ENCODE measurements at places on chromosomes 4 and X. TPM values are rescaled to one million over a fixed set of nuclear protein-coding genes. Genes with fewer than 3 reads are reported as not detected.

DNA sequence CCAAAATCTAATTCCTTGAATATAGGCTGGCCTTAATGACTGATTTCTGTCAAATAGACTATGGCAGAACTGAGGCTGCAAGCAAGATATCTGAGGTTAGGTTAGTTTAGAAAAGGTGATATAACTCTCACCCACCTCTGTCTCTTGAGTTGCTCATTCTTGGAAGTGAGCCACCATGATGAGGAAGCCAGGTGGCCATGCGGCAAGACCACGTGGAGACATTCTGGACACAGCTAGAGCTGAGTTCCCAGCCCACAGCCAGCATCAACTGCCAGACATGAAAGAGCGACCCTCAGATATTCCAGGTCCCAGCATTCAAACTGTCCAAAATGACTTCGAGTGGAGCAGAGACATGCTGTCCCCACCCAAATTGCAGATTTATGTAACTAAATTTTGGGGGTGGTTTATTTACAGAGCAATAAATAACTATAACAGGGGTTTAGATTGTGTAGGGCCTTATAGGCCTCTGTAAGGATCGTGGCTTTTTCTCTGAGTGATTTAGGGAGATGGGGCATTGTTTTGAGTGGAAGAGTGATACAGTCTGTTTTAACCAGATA is 33.7 kb downstream of the USP53 start:
- peak; percentile 41 for ATAC-seq
- peaks cover 6% of the 10 kb centered on the region for H3K36me3 ChIP-seq
- H3K4me1 ChIP-seq: no peaks in the 10 kb centered on the region
- H3K27ac ChIP-seq: no peak overlapping the region

DNA sequence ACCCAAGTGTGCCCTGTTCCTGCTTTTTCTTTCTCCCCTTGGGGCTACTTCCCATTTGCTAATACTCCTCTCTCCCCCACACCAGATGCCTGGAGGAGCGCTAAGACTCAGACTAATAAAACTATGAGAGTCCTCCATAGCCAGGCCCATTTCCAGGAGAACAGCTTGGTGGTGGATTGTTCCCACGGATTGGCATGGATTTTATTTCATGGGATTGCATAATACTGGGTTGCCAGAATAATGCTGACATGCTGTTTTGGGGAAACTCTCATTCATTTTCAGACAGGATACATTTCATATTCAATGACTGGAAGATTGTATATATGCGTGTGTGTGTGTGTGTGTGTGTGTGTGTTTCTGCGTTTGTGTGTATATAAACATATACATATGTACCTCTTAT is 447.5 kb upstream of the PITX2 start:
- H3K27me3 ChIP-seq: no peaks in the 10 kb centered on the region
- ATAC-seq: no peak
- no peaks in the 10 kb centered on the region for H3K4me1 ChIP-seq
- no peaks in the 10 kb centered on the region for H3K36me3 ChIP-seq
- no peak overlapping the region for H3K4me3 ChIP-seq

- no peak overlapping the region for H3K27ac ChIP-seq
- H3K4me1 ChIP-seq: peaks cover 3% of the 10 kb centered on the region
- no peak for ATAC-seq
- H3K4me3 ChIP-seq: no peak overlapping the region
- no peaks in the 10 kb centered on the region for H3K36me3 ChIP-seq
Observed at GRCh38 chr4:98289375-98289774, 28.2 kb downstream of the RAP1GDS1 start.

DNA sequence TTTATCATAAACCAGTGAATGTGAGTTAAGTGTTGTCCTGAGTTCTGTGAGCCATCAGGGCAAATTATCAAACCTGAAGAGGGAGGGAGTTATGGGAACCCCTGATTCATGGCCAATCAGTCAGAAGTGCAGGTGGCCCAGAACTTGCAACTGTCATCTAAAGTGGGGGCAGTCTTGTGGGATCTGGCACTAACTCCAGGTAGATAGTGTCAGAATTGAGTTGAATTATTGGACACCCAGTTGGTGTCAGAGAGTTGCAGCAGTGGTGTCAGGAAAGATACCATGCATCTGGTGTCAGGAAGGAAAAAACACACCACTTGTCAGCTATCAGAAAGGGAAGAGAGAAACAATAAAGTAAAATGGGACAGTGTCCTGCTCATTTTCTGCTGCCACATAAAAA is 8.4 kb downstream of the CORIN start:
- no peak overlapping the region for H3K4me3 ChIP-seq
- no peak for ATAC-seq
- H3K36me3 ChIP-seq: no peaks in the 10 kb centered on the region
- H3K27me3 ChIP-seq: no peaks in the 10 kb centered on the region
- no peaks in the 10 kb centered on the region for H3K4me1 ChIP-seq

- no peak for ATAC-seq
- H3K36me3 ChIP-seq: no peaks in the 10 kb centered on the region
Observed at GRCh38 chr4:11230866-11231265, 197.8 kb downstream of the HS3ST1 start.

- no peak overlapping the region for H3K4me3 ChIP-seq
- H3K36me3 ChIP-seq: no peaks in the 10 kb centered on the region
- no peaks in the 10 kb centered on the region for H3K4me1 ChIP-seq
- no peak overlapping the region for H3K27ac ChIP-seq
- ATAC-seq: no peak
Observed at GRCh38 chr4:113869743-113870375, 108.3 kb upstream of the CAMK2D start.

DNA sequence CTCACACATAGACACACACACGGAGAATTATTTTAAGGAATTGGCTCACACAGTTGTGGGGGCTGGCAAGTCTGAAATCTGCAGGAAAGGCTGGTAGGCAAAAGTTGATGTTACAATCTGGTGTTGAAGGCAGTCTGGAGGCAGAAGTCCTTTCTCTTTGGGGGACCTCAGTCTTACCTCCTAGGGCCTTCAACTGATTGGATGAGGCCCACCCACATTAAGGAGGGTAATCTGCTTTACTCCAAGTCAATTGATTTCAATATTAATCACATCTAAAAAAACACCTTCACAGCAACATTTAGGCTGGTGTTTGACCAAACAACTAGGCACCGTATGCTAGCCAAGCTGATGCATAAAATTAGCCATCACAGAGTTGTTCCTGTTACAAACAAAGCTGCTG is 10.7 kb downstream of the MGST2 start:
- no peak for ATAC-seq
- no peak overlapping the region for H3K4me3 ChIP-seq
- peaks cover 3% of the 10 kb centered on the region for H3K36me3 ChIP-seq
- no peaks in the 10 kb centered on the region for H3K4me1 ChIP-seq
- no peak overlapping the region for H3K27ac ChIP-seq

DNA sequence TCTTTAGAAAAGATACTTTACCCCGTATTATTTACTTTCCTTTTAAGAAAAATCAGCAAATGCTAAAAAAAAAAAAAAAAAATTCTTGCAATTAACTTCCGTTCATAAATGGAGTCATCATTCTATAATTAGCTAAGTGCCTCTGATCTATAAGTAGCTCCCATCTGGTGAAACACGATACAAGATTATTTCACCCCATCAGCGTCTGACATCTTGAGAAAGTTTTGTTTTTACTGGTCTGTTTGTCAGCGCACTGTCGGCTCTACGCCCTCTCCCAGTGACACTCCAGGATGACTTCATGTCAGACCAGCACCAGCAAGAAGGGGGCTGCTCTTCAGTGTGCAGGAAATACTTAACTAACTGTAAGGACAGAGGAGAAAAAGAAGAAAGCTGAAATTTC is 108.3 kb downstream of the AFAP1 start:
- H3K36me3 ChIP-seq: no peaks in the 10 kb centered on the region
- H3K4me1 ChIP-seq: peaks cover 50% of the 10 kb centered on the region
- peak overlapping the region; percentile 70 for H3K27ac ChIP-seq
- H3K4me3 ChIP-seq: no peak overlapping the region

GRCh38 chrX:110056419-110056818 is 53.5 kb downstream of the TMEM164 start:
- no peak overlapping the region for H3K27ac ChIP-seq
- peaks cover 4% of the 10 kb centered on the region for H3K36me3 ChIP-seq
- no peaks in the 10 kb centered on the region for H3K4me1 ChIP-seq
- ATAC-seq: no peak

Gene PNMA5
- total RNA-seq: not detected

Gene CXXC4
- 3.5 TPM for total RNA-seq

Gene UCP1
- not detected for total RNA-seq

Gene TASL
- 0.46 TPM for total RNA-seq

Gene GAGE12E
- not detected for total RNA-seq

Data from gastroesophageal sphincter (tissue), 4 donors.